ENCODE measurements at places on chromosomes 1 and 21.

- DNase-seq = no peak
Measured at GRCh38 chr1:7558481-7558880, 212.6 kb upstream of the VAMP3 start.

GRCh38 chr21:39022863-39023693 is 160.2 kb downstream of the PSMG1 start:
- peak; percentile 69 for DNase-seq

DNA sequence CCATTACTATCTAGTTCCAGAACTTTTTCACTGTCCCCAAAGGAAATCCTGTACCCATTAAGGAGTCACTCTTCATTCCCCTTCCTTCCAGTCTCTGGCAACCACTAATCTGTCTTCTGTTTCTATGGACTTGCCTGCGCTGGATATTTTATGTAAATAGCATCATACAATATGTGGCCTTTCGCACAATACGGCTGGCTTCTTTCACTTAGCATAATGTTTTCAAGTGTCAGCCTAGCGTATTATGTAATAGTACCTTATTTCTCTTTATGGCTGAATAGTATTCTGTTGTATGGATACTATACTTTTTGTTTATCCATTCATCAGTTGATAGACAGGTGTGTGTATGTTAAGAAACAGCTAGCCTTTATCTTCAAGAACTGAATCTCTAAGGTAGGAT is 14.3 kb downstream of the ATF3 start:
- DNase-seq = no peak

- DNase-seq = peak; percentile 77
Measured at GRCh38 chr1:233543338-233544255, 70.3 kb upstream of the KCNK1 start.

- DNase-seq = peak; percentile 5
Measured at GRCh38 chr1:88462488-88463261, 221.4 kb upstream of the PKN2 start.

GRCh38 chr1:89610457-89611011 is 22.4 kb upstream of the LRRC8C start:
- no peak for DNase-seq

DNA sequence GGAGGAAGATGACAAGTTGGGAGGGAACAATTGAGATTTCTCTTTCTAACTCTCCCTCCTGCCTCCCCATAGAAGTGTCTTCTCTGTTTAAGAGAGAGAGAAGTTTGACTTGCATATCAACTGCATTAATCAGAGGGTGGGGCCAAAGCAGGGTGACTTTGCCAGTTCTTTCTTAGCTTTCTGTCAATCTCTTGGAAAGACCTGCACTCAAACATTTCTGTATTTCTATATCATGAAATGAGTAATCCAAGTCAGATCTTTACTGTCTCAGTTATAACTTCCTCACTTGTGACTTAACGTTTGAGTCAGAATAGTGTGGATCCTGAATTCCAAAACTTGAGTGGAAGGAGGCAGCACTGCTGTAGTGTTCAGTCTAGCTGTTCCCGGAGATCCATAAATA is 180.8 kb upstream of the KCNK2 start:
- DNase-seq = peak; percentile 19

DNA sequence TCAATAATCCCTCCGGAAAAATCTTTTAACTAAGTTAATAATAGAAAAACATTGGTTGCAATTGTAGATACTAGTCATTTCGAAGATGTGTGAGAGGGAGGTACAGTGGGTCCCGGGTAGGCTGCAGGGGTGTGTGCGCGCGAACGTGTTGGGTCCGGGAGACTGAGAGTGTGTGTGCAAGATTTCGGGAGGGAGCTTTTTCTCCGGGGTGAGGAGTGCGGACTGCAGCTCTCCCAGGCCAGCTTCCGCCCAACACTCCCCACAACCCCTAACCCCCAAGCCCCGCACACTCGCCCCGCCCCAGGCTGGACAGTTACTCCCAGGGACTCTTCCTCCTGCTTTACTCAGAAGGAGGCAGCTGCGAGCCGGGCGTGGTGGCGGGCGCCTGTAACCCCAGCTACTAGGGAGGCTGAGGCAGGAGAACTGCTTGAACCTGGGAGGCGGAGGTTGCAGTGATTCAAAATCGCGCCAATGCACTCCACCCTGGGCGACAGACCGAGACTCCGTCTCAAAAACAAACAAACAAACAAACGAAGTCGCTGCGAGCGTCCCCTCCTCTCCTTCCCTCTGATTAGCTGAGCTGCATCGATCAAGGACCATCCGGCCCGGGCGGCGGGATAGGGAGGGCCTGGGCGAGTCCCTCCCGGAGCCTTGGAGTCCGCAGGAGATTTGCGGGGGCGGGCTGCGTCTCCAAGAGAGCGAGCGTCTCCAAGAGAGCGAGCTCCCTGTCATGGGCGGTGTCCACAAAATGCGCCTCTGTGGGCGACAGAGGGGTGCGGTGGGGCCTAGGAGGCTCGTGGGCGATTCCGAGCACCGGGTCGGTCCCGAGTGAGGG is 28.3 kb upstream of the PPM1J start:
- DNase-seq = no peak

- no peak for DNase-seq
Measured at GRCh38 chr1:111867868-111868440, 112.3 kb downstream of the DDX20 start.

DNA sequence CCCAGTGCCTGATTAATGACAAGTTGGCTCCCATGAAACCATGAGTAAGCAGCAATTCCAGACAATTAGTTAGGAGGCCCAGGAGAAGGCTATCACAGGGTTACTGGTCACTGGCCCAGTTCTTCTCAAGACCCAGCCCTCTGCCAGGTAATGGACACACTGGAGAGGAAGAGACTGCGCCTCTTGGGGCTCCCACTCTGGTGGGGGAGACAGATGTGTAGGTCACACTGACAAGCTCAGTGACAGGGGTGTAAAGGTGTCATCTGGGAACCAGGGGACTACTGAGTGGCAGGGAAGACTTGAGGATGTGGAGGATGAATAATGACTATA is 4.9 kb downstream of the HPCA start:
- peak; percentile 8 for DNase-seq

- no peak for DNase-seq
Measured at GRCh38 chr1:214289574-214290272, 8.8 kb downstream of the SMYD2 start.

DNA sequence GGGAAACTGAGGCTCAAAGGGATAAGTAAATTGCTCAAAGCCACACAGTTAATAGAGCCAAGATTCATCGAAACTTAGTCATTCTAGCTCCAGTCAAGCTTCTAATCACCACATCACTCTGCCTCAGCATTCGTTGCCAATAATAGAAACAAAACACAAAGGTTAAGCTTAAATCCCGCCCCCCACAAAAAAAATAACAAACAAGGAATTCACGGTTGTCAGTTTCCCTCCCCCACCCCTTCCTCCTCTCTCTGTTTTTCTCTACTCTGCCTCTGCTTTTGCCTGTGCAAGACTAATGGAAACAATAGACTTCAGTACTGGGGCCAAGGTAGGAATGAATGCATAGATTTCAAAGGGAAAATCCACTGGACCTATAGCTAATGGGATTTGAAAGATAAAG is 70.7 kb upstream of the ZNF644 start:
- DNase-seq = no peak

GRCh38 chr1:154619181-154619948 is 11.4 kb upstream of the ADAR start:
- peak; percentile 62 for DNase-seq

GRCh38 chr1:2972879-2973575 is 48.2 kb upstream of the ACTRT2 start:
- DNase-seq = no peak

DNA sequence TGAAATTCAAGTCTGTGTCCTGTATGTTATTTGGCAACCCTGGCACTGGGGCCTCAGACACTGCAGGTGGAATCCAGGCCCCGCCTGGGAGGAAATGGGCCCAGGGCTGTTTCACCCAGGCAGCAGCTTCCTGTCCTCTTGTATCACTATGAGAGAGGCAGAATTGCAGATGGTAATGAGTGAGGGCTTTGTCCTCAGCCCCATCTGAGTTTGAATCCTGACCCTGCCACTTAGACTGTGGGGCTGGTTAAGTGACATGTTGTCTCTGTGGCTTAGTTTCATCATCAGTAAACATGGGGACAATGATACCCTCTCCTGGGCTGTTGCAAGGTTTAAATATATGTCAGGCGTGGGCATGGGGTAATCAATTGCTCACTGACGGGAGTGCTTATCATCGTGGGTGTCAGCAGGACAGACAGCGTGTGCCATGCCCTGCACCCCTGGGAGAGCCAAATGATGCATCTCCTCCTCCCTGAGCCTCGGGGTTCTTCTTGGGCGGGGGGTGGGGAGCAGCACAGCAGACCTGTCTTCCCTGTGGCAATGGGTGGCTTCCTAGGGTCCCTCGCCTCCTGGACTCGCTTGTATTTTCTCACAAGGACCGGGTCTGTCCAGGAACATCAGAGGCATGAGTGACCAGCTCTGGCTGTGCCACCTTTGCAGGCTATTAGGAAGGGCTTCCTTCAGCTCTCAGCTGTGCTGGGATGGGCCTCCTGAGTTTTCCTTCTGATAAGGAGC is 42.1 kb downstream of the ARHGEF10L start:
- DNase-seq = no peak

DNA sequence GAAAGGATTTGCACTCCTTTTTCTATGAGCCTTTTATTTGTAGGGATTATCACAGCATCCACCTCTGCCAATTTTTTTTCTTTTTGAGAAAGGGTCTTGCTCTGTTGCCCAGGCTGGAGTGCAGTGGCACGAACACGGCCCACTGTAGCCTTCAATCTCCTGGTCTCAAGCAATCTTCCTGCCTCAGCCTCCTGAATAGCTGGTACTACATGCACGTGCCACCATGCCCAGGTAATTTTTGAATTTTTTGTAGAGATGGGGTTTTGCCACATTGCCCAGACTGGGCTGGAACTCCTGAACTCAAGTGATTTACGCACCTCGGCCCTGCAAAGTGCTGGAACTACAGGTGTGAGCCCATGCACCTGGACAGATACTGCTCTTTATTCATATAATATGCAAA is 2.1 kb downstream of the SAMSN1 start:
- DNase-seq = no peak

DNA sequence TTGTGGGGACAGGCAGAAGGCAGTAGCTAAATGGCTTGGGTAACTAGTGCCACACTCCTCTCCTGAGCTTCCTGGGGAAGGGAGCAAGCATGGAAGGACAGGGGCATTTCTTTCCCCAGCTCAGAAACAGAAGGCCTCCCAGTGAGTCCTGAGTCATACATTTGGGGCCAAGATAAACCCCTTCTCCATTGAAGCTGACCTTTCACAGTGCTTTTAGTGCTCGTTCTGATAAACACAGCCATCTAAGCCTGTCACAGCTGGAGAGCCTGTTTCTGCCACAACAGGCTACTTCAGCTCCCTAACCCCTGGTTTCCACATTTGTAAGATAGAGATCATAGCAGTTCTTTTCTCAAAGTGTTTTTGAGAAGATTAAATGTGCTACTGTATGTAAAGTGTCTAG is 374.0 kb downstream of the LMX1A start:
- no peak for DNase-seq

All from amniotic epithelial cell (primary cell).